ENCODE measurements at places on chromosomes 1 and 21. TPM values are rescaled to one million over a fixed set of nuclear protein-coding genes. Genes with fewer than 3 reads are reported as not detected.

TMEM35B gene
- total RNA-seq = 8.4 TPM

GNAT2 gene
- not detected for total RNA-seq

CSMD2 gene
- not detected for total RNA-seq

MROH9 gene
- not detected for total RNA-seq

OR2T3 gene
- total RNA-seq = not detected

DDAH1 gene
- 1.6 TPM for total RNA-seq

TNFAIP8L2 gene
- total RNA-seq = not detected

LHX8 gene
- total RNA-seq = not detected

IGSF8 gene
- total RNA-seq = 42.6 TPM

MCOLN2 gene
- total RNA-seq = 0.64 TPM

PAQR6 gene
- 1.3 TPM for total RNA-seq

PPFIA4 gene
- 4.2 TPM for total RNA-seq

OR14K1 gene
- total RNA-seq = not detected

PTCH2 gene
- total RNA-seq = under 0.01 TPM

AGPAT3 gene
- 40.5 TPM for total RNA-seq

UBL4B gene
- not detected for total RNA-seq

GPR25 gene
- not detected for total RNA-seq

SEC16B gene
- total RNA-seq = 0.26 TPM

LAD1 gene
- total RNA-seq = 220 TPM

JUN gene
- 66.2 TPM for total RNA-seq

ZMYND12 gene
- 0.26 TPM for total RNA-seq

PROX1 gene
- total RNA-seq = under 0.01 TPM

ETV3L gene
- total RNA-seq = not detected

RTCA gene
- 44.3 TPM for total RNA-seq

GPA33 gene
- total RNA-seq = not detected

RGSL1 gene
- total RNA-seq = not detected

CNIH3 gene
- 0.64 TPM for total RNA-seq

TLCD4 gene
- total RNA-seq = 0.53 TPM

DUSP23 gene
- 72.7 TPM for total RNA-seq

NEXN gene
- total RNA-seq = 0.51 TPM

AMPD1 gene
- not detected for total RNA-seq

RGS13 gene
- not detected for total RNA-seq

SLAMF8 gene
- not detected for total RNA-seq

TTC22 gene
- total RNA-seq = 12.5 TPM

FNDC5 gene
- total RNA-seq = not detected

SLC9C2 gene
- not detected for total RNA-seq

FMO1 gene
- not detected for total RNA-seq

CAPN2 gene
- 353 TPM for total RNA-seq

PRAMEF26 gene
- total RNA-seq = not detected

C1orf146 gene
- not detected for total RNA-seq

HLX gene
- not detected for total RNA-seq

TSSK3 gene
- total RNA-seq = 0.64 TPM

CHD5 gene
- 0.26 TPM for total RNA-seq

CCDC27 gene
- total RNA-seq = not detected

RIPK4 gene
- 35.5 TPM for total RNA-seq

C1orf56 gene
- 0.53 TPM for total RNA-seq

Measured in bronchial epithelial cell (primary cell).